EL (cell line): ENCODE measurements at places on chromosomes 2 and 18.

DNA sequence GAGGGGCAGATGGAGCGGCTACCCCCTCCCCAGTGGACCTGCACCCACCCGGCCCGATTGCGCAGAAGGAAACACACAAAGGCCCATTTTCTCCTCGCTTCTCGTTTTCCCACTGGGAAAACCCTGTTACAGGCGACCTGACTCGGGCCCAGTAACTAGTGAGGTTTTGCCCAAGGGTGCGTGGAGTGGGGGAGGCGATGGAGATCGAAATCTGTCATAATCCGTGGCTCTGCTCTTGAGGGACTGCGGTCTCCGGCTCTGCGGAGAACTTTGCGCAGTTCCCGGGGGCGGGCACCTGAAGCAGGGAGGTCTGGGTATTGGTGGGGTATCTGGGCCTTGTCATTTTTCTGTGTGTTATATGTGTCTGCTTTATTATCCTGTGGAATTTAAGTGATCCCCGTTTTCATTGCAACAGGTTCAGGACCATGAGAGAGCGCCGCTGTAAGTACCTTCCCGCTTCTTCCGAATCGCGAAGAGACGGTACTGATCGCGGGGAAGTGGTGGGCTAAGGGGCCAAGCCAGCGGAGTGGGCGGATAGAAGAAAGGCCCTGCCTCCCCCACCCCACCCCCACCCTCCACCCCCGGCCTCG, 4.0 kb upstream of the HOXD4 start:
- no peak for DNase-seq

DNA sequence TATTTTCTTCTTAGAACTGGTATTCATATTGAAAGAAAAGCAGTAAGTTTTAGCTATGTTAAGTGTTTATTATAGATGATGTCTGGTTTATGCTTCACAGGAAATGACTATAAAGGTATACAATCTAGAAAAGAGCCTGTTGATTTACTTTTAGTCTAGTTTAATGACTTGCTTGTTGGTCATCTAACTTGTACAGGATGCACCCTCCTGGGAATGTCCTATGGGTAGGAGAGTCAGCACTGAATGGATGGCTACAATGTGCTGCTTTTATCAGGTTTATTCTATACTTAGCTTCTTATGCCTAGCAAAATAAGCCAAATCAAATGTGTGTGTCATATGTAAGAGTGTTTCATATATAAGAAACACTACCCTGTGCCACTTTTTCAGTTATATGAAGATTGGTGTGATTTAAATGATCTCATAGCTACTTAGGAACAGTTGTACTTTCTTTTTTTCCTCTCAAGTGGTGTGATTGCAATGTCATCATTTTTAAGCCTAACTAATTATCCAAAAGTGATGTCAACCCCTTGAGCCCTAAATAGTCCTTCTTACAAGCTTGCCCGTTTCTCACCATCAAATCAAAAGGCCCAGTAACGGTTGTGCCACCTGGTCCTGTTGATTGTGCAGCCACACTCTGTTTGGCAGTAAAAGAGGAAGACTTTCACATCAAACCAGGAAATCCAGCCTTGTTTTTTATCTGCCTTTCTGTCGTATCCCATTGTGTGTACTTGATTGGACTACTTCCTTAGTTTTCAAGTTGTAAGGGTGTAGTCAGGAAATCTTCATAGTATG, 176.0 kb downstream of the DIS3L2 start:
- DNase-seq: peak; percentile 8

DNA sequence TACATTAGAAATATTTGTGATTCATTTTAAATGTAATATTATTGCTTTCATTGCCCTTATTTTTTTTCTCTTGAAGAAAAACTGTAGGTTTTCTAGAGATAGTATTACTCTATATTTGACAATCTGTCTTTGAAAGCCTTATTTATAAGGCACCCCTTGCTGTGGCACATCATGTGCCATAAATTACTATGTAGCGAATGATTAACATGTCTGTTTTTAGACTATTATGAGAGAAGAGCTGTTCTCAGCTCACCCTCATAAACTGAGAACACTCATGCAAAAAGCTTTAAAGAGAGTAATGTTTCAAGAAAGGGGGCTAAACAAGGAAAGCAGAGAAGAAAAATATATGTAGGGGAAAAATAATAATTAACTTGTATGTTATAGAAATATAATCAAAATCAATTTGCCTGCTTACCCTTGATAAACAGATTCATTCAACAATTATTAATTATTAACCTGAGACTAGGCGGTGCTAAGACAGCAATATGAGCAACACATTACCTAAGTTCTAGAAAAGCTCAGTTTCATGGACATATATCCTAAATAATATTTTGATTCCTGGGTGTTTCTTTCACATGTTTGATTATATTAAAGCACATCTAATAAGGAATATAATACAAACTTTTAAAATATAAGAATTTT, 69.0 kb downstream of the RAB3GAP1 start:
- no peak for DNase-seq

DNA sequence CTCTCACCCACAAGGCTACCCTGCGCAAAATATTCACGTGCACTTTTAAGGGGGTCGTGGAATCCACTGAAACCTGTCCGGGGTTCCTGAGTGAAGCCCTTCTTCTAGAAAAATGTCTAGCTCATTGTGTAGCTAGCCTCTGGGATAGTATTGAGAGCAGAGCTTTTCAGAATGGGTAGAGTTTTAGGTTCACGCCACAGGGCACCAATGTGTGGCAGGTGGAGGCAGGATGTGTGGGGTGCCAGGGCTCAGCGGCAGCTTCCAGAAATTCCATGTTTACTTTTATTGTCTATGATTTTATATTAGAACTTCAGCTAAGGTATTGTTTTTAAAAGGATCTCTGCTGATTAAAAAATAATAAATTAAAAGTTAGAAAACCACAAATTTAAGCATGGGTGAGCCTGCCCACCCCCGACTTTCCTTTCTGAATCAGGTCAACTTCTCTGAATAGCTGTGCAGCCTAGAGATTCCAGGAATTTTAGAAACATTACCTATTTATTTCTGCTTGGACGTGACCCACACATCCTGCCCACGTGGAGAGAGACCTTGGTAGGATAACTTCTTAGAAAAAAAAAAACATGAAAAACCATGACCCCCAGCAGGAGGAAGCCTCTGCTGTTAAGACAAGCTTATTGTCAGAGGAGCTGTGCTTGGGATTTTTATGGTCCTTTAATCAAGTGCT, 163.7 kb downstream of the CTIF start:
- DNase-seq: no peak

- peak; percentile 76 for DNase-seq
Measured at GRCh38 chr18:3466045-3466444, 16.1 kb downstream of the TGIF1 start.

DNA sequence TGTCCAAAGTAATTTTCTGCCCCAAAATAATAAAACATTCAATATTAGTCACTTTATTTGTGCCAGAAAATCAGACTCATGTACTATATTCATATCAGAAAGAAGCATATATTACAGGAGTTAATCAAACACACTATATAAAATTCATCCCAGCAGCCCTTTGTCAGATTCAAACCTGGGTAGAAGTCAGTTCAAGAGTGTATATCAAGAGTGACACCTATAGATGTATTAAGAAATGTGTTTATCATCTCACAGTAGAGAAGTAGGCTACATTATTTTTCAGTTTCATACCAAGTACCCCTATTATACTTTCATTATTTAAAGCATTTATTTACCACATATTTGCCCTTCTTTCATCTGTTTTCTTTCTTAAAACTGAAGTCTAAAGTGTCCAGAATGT, 193.2 kb upstream of the DDX18 start:
- no peak for DNase-seq

GRCh38 chr18:34358923-34359322, 134.2 kb upstream of the NOL4 start:
- DNase-seq: no peak

- DNase-seq: no peak
Measured at GRCh38 chr2:71536226-71536671, 82.9 kb downstream of the DYSF start.

DNA sequence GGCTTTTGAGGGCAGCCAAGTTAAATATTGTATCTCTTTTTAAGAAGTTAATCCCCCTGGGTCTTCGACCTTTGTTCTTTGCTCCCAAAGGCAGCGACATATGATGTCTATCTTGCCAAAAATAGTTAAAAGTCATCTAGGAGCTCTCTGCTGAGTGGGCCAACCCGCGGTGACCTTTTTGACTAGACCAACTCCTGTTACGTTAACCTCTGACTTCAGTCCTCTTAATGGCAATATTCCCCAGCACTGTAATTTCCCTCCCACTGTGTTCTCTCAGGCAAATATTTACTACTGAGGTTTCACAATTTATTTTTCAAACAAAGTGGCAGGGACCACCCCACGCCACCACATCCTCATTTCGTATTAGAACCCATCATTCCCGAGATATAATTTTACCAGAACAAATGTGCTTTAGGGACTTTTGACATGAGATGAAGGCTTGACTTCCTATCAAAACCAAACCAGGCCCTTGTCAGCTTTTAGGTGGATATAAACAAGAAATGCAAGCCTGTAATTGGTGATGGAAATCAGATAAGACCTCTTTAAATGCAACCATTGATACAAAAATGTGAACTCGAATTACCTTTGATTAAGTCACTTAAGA, 764.7 kb downstream of the SATB2 start:
- DNase-seq: no peak

- DNase-seq: no peak
Measured at GRCh38 chr2:119462574-119462973, 30.9 kb downstream of the TMEM37 start.

GRCh38 chr2:178128836-178129630, 16.8 kb downstream of the RBM45 start:
- no peak for DNase-seq

GRCh38 chr2:40315683-40316082, 136.2 kb downstream of the SLC8A1 start:
- peak; percentile 69 for DNase-seq

DNA sequence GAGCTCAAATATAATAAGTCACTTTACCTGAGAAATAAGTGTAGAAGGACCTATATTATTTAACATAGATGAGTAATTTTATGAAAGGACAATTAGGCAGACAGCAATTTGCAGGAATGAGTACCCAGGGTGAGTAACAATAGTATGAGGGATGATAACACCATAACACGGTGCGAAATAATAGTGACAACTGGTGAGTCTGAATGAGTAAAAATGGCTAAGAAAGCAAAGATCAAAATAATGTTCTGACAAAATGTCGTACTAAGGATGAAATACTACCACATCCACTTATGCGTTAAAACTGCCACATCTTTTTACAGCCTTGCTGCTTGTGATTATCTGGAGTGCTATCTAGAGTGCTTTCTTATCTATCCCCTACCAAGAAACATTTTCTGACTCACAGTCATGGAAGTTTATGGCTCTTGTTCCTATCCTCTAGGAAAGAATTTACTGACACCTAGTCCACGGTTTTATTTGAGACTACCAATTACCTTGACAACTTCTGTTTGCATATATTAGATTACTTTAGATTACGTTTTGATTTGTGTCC, 929.7 kb downstream of the LRP1B start:
- DNase-seq: no peak

- no peak for DNase-seq
Measured at GRCh38 chr2:172437419-172438341, 10.3 kb downstream of the ITGA6 start.

DNA sequence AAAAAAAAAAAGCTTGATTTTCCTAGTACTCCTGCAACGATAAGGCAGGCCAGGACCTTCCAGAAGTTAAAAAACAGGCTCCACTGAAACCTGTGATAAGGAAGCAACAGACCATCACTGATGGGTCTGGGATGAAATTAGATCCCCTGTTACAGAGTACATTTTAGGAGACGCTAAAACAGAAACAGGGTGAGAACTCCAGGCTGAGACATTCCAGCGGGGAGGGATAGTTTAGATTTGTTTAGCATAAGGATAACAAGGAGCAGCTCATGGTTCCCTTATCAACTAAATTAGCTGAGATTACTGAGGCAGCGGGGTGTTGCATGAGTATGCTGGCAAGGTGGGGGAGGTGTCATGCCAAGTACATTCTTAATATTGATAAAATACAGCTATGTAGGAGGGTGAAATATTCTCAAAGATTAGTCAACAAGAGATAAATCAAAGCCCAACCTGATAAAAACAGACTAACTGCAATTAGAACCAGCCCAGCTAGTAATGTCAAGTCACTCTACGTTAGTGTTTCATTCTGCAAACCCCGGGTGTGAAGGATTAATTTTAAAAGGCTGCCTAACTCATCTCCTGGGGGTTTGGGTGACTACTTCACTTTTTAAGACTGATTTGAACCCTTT, 75.0 kb upstream of the BZW1 start:
- DNase-seq: no peak

GRCh38 chr2:189268763-189269162, 89.2 kb upstream of the COL5A2 start:
- no peak for DNase-seq

GRCh38 chr2:216039918-216040317, 26.6 kb upstream of the MREG start:
- DNase-seq: no peak

GRCh38 chr2:134370655-134371445, 117.0 kb downstream of the MGAT5 start:
- peak; percentile 93 for DNase-seq

DNA sequence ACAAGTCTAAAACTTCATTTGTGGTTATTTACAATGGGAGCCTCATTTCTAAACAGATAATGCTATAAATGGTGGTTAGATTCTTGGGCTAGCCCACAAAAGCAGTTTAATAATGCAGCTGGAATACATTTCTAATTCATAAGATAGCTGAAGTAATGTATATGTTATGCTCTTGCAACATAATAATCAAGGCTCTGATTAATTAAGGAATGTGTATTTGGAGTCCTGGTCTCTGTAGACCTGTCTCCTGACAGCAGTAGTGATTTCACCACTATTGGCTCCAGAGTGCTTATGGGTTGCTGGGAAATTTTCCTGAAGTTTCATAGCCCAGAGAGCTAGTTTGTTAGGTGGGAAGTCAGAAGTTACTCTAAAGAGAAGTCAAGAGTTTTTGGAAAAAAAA, 21.3 kb upstream of the CDC42EP3 start:
- no peak for DNase-seq

DNA sequence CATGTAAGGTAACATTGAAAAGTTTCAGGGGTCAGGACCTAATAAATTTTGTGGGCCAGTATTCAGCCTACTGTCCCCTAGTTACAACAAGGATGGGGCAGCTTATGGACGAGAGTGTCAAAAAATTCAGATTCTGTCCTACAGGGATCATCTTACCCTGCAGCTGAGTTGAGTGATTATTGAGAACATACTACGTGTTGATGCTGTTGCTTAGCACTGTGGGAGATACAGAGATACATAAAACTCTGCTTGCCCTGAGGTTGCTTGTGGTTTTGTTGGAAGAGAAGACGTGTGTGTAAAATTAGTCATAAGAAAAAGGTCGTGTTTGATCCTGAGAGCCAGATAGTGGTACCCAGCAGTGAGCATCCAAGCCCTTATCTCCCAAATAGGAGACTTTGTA, 253.2 kb downstream of the NEDD4L start:
- peak; percentile 77 for DNase-seq

- DNase-seq: no peak
Measured at GRCh38 chr18:6273423-6273822, 141.3 kb downstream of the L3MBTL4 start.

GRCh38 chr2:99607454-99607853, 117.6 kb upstream of the REV1 start:
- no peak for DNase-seq
